ENCODE measurements at places on chromosomes 7 and 10.

DNA sequence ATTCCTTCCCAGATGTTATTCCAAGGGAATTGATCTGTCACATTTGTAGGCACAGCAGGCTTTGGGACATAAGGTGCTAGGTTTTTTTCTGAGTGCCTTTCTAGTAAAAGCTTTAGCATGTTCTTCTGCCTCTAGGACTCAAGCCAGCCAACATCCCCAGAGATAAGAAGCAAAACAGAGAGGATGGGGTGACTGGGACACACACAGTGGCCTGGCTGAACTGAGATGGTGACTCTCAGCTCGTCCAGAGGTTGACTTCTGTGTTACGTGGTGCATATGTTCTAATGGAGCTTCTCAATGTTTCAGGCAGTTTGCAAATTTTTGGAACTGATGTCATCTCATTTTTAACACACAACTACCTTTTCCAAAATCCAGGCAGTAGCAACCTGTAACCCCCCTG, 188.1 kb upstream of the CELF2 start:
- no peak for DNase-seq

- no peak for DNase-seq
Measured at GRCh38 chr10:110411047-110411410, 86.7 kb upstream of the DUSP5 start.

DNA sequence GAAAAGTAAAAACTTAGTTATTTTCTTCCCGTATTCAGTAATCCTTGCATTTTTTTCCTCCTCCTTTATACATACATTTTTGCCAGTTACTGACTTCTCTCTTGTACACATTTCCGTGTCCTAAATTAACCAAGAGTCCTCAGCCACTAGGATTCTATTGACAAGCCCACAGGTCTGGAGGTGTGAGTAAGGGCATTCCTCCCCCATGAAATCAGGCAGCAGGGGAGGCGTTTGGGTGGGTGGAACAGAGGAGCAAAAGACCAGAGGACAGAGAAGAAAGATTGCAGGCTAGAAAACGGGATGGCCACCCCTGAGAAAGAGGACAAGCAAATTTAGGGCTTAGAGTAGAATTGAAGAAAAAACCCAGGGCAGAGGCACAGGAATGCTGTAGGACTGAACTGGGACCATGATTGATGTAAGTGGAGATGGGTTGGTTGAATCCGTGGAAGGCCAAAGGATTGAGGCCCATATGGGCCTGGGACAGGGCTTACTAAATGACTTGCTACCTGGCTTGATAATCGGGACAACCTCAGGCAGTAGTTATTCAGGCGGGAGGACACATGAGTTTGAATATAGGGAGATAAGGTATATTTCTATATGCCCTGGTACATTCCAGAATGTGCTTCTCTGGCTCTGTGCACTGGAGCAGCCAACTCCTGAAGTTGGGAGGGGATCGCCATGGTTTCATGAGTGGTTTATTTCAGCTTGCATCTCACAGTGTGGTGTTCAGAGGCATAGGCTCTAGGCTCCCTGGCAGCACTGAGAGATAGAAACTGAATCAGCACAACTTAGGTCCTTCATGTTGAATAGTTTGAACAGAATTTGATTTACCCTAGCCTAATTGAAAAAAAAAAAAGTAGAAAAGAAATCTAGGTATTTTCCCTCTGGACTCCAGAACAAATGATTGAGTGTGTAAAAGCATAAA, 28.0 kb downstream of the IKZF1 start:
- no peak for DNase-seq

- DNase-seq, result no peak
Measured at GRCh38 chr10:104325436-104326435, 12.5 kb downstream of the ITPRIP start.

- no peak for DNase-seq
Measured at GRCh38 chr10:88076027-88076880, 212.8 kb downstream of the PTEN start.

DNA sequence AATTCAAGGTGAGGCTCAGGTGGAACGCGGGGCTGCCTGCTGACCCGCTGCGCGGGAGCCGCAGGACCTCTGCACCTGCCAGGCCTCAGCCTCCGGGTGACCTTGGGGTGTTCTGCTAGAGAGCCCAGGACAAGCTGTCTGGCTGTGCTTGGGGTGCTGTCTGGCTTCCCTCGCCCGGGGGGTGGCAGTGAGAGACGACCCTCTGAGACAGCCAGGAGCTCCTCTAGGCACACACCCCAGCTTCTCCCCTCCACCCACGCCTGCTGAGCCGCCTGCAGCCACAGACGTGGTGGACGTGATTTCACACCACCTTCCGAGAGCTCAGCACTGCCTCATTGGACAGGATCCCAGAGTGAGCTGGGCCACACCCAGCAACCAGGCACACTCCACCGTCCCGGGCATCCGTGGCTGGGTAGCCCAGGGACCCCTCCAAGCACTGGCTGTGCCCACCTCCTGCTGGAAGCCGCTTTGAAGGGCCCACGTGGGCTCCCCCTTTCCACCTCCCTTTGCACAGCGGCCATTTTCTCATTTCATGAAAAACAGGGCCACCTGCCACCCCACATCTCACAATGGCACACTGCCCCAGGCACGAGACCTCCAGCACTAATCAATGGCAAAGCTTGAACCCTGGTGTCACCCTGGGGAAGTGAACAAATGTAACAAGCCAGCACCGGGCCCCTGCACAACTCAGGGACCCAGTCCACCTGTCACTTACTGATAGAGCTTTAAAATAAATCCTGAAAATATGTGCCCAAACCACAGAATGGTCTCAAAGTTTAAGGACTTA, 35.0 kb downstream of the ZFAND2A start:
- no peak for DNase-seq

GRCh38 chr7:117772421-117772820, 100.8 kb downstream of the CTTNBP2 start:
- DNase-seq, result peak; percentile 65

DNA sequence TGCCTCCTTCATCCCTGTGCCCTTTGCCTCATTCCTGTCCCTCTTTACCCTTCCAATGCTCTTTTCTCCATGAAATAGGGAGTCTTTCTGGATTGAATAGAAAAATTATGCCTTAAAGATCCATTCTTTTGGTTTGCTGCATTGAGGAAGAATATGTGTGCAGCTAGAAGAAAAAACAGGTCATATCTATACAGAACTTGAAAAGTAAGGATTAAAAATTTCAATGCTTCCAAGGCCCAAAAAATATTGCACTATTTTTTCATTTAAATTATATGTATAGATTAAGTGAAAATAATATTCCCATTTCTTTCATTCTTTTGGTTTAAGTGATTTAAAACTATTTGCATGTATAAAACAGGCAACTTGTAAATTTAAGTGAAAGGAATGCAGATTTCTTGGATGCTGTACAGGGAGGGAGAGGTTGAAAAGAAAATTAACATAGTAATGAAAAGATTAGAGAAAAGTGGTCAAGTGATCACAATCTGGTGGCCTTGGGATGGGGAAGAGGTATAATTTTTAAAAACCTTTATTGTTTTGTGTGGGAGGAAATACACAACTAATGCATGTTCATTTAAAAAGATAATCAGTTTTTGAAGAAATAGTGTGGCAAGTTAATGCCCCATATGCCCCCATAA, 18.5 kb upstream of the EVX1 start:
- no peak for DNase-seq

DNA sequence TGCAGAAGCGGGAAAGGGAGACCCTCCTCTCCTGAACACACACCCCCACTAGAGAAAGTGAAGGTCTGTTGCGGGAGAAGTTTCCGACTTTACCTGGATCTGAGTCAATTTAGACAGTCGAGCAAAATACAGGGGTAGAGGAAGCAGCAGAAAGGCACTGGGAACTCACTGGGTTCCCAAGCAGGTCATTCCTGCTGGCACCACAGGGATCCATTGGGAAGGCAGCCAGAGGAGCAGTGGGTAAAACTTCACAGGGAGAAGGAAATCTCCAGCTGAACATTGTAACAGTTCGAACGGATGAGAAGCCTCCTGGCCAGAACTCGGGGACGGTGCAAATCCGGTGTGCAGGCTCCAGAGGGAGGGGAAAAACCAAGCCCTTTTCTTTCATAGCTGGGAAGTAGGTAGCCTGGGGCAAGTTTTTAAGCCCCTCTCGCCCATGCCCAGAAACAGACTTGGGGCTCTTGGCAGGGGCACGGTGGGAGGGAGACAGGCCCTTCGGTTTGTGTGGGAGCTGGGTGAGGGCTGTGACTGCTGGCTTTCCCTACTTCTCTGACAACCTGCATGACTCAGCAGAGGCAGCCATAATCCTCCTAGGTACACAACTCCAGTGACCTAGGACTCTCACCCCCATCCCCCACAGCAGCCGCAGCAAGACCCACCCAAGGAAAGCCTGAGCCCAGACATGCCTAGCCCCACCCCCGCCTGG, 51.9 kb downstream of the DDC start:
- DNase-seq, result no peak

- no peak for DNase-seq
Measured at GRCh38 chr10:57917019-57917418, 350.7 kb downstream of the IPMK start.

- no peak for DNase-seq
Measured at GRCh38 chr7:22853674-22854157, 31.1 kb upstream of the TOMM7 start.

- DNase-seq, result no peak
Measured at GRCh38 chr10:93807371-93807770, 49.6 kb downstream of the LGI1 start.

DNA sequence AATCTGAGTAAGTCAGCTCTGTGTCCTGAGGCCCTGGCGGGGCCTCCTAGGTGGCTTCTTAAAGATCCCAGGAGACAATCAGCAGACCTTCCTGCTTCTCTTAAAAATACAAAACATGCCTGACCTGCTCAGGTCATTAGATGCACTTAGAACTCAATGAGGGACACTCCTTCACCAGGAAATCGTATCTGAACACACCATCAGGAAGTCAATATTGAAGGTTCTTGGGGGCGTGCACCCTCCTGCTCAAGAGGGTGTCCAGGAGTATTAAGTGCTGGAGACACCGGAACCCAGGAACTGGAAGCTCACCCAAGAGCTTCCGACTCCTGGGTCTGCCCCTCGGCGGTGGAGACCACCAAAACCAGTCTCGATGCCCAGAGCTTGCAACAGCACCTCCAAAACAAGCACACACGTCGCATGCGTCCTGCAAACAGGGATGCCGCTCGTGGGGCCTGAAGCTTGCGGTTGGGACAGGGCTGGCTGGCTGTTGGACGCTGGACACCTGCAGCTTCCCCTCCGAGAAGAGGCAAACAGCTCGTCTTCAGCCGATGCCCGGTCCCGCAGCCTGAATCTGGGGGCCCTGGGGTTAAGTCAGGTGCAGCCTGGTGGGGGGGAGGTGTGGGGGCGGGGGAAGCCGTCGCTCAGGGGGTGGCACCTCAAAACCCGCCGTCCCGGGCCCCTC, 803 bp downstream of the RAPGEF5 start:
- no peak for DNase-seq

- DNase-seq, result no peak
Measured at GRCh38 chr10:19971343-19972052, 155.3 kb downstream of the PLXDC2 start.

- no peak for DNase-seq
Measured at GRCh38 chr10:15113766-15114165, 16.6 kb downstream of the RPP38 start.

GRCh38 chr10:92799568-92799967, 48.8 kb upstream of the EXOC6 start:
- DNase-seq, result no peak

- DNase-seq, result no peak
Measured at GRCh38 chr10:30742471-30742870, 112.9 kb upstream of the LYZL2 start.

Data from epithelial cell of proximal tubule (primary cell).